ENCODE measurements at places on chromosomes 3 and 15.

GRCh38 chr15:42929306-42929848 lies 8.8 kb upstream of the TTBK2 start:
- no peak for DNase-seq

DNA sequence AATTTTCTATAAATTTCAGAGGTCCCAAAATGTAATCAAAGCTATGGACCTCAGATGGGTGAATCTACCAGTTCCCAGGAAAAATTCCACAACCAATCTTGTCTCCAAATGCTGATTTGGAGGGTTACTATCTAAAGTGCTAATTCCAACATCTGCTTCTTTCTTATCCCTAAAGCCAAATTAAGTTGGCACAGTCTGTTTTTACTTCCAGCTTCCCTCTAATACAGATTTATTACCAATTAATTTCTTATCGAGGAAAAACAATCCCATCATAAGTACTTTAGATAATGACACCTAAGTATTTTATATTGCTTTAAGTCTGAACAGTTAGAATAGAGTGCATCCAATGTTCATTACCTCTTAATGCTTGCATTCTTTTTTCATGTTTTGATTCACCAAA lies 12.9 kb upstream of the TAFA4 start:
- no peak for DNase-seq

DNA sequence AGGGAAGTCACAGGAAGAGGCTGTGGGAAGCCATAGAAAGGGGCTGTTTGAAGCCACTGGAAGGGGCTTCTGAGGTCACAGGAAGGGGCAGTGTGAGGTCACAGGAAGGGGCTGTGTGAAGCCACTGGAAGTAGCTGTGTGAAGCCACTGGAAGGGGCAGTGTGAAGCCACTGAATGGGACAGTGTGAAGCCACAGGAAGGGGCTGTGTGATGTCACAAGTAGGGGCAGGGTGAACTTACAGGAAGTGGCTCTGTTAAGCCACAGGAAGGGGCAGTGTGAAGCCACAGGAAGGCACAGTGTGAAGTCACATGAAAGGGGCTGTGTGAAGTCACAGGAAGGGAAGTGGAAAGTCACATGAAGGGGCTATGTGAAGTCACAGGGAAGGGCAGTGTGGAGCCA lies 33.1 kb downstream of the GASK1A start:
- no peak for DNase-seq

DNA sequence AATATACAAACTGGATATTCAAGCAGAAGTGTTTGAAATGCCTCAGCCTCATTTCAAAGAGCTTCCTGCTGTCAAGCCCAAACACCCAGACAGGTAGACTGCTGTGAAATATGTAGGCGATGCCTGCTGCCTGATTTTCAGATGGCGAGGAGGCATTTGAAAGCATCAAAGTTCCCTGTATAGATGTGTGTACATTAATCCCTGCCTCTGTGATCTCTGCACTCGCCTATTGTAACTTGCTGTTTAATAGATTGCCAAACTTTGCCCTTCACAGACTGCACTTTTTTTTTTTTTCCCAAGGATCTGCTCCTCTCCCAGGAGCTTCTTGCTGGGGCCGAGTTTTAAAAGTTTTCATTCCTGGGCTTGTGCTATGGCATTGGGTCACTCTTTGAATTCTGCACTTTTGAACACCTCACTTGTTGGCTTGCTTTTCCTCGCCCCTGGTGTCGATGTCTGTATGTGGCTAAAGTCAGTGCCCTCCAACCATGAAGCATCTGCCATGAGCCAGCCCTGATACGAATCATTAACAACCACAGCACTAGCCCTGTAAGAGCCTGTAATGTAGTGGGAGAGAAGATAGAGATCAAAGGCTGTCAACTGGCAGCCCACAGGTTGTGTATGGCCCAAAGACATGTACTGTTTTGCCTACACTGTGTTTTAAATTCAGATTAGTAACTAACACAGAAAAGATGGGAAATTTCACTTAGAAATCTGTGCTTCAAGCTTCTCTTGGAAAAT lies 287.6 kb upstream of the ICE2 start:
- DNase-seq = no peak

DNA sequence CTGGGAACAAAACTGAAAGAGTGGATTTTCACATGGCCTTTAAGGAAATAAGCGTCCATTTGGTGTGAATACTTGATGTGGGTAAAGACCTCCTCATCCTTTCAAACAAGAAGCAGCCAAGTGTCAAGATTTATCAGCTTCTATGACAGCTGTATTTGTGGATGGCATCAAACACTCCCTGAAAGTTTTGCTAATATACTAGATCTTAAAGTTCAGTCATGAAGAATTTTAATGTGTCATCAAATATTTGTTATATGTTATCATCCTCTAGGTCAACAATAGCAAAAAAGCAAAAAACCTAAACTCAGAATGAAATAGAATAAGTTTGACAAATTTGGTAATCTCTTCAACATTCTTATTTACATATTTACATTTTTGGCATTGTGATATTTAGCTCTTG lies 29.1 kb upstream of the LYSMD4 start:
- DNase-seq = no peak
